NCI-H1417 treated with DMSO at 0.1 percent for 48 hours (cell line): ENCODE measurements at places on chromosomes 11 and 22.

GRCh38 chr11:79122759-79123158 is 318.1 kb downstream of the TENM4 start:
- DNase-seq: no peak

DNA sequence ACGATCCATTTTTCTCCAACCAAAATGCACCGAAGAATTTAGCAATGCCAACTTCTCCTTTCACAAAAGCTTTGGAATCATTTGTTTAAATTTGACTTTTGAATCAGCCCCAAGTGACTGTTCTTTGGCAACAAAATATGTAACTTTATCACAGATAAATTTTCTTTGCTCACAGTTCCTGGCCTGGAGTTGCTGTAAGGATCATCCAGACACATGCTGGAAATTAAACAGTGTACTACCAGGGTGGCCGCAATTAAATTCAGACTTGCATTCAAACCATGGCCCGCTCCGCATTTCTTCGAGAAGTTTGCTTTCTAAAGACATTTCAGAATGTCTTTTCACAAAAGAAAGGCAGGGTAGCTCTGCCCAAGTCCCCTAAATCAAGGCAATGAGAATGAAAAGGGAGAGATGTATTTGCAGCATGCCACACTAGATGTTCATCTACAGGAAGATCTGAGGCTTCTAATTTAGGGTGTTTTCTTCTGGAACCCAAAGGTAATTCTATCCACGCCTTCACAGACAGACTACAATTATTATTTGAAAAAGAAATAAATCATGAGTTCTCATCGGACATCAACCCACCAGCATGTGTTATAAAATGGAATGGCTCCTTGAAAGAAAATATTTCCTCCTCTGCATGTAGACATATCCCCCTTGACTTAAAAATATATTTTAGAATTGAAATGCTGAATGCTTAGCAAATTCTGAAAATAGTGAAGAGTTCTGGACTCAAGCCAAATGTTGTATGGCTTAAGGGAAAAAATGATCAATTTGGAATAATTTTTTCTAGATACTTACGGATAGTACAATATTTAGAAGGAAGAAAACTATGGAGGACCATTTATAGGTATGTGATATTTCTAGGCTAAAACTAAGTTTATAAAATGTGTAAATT is 189.7 kb upstream of the BLID start:
- DNase-seq: no peak

DNA sequence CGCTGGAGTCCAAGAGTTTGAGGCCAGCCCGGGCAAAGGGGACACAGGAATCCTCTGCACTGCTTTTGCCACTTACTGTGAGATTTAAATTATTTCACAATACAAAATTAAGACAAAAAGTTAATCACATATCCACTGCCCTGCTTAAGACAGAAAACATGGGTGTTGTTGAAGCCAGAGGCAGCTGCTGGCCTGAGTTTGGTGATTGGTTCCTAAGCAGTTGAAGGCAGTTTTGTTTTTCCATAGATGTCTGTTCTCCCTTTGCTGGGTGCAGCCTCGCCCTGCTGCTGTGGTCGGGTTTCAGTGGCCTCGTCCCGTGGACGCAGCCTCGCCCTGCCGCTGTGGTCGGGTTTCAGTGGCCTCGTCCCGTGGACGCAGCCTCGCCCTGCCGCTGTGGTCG is 70.2 kb upstream of the PPP6R3 start:
- DNase-seq: no peak

GRCh38 chr11:102177974-102178631 is 67.9 kb downstream of the YAP1 start:
- DNase-seq: no peak

- no peak for DNase-seq
These were observed 112.4 kb downstream of the KCNC1 start for GRCh38 chr11:17846852-17847453.

DNA sequence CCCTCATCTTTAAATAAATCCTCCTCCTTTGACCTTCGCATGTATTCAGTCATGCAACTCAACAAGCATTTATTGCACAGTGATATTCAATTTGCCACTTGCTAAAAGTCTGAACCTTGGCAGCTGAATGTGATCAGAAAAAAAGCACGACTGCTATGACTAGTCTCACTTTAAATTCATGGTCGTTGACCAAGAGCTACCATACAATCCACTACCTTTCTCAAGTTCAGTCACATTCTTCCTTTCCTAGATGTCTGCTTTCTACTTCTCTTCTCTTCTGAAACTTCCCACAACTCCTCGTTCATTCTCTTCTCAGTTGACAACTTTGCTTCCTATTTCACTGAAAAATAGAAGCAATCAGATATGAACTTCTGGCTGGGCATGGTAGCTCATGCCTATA is 2.0 kb upstream of the SAA1 start:
- no peak for DNase-seq

DNA sequence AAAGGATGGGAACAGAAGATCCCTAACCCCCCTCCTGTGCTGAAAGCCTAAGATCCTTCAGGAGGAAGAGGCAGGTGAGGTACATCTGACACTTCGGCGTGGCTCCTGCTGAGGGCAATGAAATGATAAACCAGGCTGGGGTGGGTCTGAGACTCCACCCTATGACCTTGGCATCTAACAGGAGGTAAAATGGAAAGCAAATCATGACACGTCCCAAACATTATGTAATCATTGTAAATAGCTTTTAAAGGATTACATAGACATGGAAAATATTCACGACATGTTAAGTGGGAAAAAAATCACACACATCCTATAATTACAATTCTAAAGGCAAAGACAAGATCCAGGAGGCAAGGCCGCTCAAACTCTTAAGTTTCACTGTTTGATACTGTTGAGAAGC is 70.5 kb downstream of the LINC01488 start:
- no peak for DNase-seq

DNA sequence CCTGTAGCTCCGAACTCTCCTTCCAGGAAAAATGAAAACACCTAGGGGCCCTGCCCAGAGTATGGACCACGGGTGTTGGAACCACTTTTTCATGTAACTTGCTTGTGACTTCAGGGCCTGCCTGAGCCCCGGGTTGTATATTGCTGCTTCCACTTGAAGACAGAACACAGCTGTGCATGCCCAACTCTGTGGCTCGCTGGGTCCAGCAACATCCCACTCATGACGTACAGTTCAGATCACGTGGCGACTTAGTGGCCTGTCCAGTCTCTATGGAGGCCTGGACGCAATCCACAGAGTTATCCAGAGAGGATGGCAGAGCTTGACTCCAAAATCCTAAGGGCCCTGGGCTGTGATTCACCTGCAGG is 6.8 kb downstream of the C11orf21 start:
- no peak for DNase-seq

DNA sequence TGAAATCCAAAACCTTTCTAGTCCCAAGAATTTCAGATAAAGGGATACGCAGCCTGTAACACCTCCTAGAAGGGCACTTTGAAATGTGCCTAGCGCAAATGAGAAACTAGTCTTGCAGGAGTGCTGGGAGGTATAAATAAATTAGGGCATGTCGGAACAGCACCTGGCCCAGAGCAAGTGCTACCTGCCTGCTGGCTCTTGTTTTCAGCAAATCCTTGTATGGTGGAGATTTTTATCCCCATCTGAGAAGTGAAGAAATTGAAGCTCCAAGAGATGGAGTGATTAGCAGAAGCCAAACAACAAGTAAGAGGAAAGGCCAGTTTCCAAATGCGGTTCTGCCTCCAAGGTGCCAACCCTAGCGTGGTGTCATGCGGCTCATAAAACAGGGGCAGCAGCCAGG is 36.7 kb upstream of the TFIP11 start:
- no peak for DNase-seq

DNA sequence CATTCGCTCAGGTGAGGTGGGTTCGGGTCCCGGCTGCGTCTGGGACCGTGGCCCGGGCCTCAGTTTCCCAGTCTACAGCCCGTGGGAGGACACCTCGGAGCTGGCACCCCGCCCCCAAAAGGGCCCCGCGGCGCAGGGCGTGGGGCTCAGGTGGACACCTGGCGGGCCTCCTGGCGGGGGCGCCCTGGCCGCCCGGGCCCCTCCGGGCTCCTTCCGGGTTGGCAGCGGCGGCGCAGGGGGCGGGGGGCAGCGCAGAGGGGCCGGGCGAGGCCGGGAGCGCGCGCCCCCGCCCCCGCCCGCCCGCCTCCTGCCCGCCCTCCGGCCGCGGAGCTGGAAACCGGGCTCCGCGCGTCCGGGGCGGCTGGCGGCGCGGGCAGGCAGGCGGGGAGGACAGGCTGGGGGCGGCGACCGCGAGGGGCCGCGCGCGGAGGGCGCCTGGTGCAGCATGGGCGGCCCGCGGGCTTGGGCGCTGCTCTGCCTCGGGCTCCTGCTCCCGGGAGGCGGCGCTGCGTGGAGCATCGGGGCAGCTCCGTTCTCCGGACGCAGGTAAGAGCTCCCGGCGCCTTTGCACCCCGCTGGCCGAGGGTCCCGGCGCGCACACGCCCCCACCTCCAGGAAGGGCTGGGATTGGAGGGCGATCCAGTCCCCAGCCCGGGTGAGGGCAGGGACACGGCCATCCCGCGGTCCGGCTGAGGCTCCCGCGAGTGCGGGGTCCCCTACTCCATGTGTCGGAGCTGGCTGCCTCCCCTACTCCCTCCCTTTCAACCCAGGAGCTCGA is at the start of gene EMID1:
Gene EMID1 (plus strand): TSS at position 303 of the 778 bp plus-strand sequence. CDS start 143 bp downstream, at position 446.
- no peak for DNase-seq

DNA sequence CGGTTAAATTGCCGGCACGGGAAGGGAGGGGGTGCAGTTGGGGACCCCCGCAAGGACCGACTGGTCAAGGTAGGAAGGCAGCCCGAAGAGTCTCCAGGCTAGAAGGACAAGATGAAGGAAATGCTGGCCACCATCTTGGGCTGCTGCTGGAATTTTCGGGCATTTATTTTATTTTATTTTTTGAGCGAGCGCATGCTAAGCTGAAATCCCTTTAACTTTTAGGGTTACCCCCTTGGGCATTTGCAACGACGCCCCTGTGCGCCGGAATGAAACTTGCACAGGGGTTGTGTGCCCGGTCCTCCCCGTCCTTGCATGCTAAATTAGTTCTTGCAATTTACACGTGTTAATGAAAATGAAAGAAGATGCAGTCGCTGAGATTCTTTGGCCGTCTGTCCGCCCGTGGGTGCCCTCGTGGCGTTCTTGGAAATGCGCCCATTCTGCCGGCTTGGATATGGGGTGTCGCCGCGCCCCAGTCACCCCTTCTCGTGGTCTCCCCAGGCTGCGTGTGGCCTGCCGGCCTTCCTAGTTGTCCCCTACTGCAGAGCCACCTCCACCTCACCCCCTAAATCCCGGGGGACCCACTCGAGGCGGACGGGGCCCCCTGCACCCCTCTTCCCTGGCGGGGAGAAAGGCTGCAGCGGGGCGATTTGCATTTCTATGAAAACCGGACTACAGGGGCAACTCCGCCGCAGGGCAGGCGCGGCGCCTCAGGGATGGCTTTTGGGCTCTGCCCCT is 529 bp upstream of the CCND1 start:
- no peak for DNase-seq

- DNase-seq: no peak
These were observed 75.4 kb upstream of the RCN1 start for GRCh38 chr11:32015427-32015826.

- DNase-seq: no peak
These were observed 156.4 kb downstream of the TTC17 start for GRCh38 chr11:43515090-43515489.

- DNase-seq: no peak
These were observed 7.3 kb upstream of the TP53AIP1 start for GRCh38 chr11:128949791-128950454.

- no peak for DNase-seq
These were observed 16.1 kb upstream of the ARHGEF17 start for GRCh38 chr11:73291781-73292524.

GRCh38 chr22:23200898-23201297 is 20.6 kb downstream of the BCR start:
- DNase-seq: no peak

DNA sequence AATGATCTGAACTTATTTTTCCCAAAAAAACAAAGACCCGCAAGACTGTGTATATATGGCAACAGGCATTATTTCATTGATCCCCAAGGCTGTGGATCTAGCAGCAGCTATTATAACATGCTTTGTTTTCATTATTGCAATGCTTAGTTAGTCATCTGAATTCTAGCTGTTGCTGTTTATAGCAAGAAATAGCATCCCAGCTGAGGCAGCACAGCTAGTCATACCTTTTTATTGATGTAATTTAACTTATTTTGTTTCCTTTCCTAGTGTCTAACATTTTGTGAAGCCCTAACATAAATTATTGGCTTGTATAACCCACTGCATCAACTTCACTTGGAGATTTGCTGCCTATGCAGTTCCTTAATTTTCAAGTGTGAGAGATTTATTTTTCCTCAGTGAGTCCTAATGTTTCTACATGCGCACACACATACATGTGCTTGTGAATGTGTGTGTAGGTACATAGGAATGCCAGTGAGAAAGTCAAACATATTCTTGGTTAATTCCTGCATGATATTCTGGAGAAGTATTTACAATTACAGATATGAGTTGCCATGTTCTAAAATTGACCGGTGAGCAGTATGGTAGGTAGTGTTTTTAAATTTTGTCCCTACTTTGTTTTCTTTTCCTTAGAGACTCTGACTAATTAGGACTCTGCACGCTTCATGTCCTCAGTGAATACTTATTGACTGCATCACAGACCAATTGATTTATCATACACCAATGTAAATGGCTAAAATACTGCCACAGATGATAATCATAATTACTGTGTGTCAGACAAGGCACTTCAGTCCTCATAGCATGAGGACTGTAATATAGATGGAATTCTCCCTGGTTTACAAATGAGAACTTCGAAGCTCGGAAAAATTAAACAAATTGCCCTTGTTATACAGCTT is 119.3 kb downstream of the WNT11 start:
- no peak for DNase-seq
